ENCODE measurements at places on chromosomes 7 and 10.

- DNase-seq = no peak
Measured at GRCh38 chr10:20955355-20955893, 58.3 kb upstream of the NEBL start.

- DNase-seq = peak; percentile 37
Measured at GRCh38 chr7:30671793-30672465, 10.3 kb downstream of the CRHR2 start.

DNA sequence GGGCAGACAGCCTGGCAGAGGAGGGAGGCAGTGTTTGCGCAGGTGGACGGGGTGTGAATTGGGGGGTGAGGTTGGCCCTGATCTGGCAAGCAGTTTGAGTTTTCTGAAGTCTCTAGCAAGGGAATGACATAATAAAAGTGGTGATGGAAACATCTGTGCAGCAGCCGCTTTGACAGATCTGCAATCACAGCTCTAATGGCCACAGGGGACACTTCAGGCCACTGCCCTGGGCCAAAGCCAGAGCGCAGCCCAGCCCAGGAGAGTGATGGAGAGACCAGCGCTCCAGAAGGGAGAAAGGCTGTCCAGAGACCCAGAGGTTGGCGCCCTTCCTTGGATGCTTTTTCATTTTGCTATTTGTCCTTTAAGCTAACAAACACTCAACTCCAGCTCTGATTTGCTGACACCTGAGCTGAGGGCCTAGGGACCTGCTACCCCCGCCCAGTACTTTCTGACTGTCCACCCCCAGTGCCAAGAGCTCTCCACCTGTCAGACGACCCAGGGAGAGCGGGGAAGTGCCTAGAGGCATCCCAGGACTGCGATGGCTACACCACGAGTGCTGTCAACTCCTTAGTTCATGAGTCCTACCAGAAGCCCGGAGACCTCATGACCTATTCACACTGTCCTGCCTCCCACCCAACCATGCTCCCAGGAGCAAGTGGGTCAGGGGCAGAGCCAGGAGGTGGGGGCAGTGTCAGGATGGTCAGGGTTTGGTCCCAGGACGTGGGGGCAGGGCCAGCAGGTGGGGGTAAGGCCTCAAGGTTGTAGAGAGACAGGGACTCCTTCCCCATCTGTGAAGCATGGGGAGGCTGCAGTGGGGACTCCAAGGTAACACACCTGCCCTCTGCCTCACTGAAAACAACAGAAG, 112.6 kb downstream of the PRKAG2 start:
- no peak for DNase-seq

DNA sequence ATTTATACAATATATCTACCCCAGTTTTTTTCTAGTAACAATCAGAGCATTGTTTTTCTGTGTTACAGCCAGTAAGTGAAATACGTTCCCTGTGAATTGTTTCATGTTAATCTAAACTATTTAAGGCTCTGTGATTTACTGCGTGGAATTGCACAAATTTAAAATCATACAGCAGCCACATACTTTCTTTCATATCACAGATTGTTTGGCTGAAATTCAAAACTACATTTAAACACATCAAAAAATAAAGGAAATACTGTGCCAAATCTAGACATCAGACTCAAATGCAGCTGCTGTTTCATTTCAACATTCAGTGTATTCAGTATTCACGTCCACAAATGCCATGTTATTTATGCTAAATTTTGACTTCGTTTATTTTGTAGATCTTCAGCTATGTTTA, 242.6 kb upstream of the HGF start:
- DNase-seq = no peak

DNA sequence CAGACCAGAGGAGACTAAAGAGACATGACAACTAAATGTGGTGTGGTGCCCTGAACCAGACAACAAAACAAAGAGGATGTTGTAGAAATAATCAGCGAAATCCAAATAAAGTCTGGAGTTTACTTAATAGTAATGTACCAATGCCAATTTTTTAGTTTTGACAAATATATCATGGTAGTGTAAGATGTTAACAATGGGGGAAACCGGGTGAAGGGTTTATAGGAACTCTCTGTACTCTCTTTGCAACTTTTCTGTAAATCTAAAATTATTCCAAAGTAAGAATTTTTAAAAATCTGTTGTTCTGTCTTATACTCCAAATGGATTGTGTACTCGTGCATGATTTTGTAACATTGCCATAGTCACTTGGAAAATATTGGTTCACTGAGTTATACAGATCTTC, 129.3 kb downstream of the CNNM2 start:
- no peak for DNase-seq

- no peak for DNase-seq
Measured at GRCh38 chr10:93594518-93594917, 6.5 kb downstream of the RBP4 start.

DNA sequence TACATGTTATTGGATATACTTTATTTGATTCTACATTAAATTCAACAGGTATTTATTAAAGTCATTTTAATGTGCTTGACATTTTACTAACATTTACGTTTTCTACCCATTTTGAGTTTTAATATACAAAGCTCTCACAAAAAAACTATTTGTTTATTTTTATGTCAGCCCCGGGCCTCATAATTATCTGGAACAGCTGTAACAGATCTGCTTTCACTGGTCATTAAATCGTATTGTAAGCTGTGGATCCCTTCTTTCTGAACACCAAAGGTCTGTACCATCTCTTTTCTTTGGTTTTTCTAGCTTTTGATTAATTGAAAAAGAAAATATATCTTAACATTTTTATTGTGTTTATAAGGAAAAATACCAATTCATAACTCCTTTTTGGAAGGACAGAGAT, 73.5 kb downstream of the SEMA3E start:
- DNase-seq = no peak

DNA sequence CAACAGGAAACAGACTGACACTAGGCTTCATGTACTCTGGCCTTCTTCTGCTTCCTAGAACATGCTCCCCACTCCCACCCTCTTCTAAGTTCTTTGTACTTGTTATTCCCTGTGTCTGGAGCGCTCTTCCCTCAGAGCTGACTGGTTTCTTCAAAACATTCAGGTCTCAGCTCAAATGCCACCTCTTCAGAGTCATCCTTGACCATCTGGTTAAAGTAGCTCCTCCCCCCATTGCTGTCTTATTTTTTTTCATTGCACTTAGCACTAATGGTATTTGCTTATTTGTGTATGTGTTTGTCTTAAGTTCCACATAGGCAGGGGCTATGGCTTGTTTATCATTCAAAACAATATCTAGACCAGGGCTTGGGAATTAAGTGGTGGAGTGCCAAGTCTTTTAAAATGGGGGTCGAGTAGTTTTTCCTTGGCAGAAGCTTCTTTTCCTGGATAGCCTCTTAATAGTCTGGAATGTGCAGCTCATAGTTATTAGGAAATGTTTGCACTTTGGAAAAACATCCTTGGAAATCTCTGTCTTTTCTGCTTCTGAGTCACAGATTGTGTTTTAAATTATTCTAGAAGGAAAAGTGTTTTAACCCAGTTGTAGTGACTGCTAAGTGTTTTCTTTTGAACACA, 60.0 kb downstream of the RALA start:
- DNase-seq = no peak

GRCh38 chr10:4312051-4312835, 513.8 kb upstream of the AKR1E2 start:
- DNase-seq = no peak

GRCh38 chr7:131225619-131226513, 101.8 kb upstream of the MKLN1 start:
- no peak for DNase-seq

DNA sequence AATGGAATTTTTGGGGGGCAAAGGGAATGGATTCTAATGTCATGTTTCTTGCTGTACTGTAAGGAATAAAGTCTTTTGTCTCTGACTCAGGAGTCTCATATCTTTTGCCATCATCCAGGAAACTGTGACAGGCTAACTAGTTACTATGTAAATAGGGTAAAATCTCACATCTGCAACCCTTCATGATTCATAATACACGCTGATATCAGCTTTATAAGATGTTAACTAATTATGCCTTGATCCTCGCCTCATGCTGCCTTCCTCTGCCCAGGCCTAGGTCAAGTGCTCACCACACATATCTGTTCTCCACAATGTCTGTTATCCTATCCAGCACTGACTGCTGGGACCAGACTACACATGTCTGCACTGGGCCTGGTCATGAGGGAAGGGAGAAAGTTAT, 81.3 kb upstream of the CXCL12 start:
- no peak for DNase-seq

DNA sequence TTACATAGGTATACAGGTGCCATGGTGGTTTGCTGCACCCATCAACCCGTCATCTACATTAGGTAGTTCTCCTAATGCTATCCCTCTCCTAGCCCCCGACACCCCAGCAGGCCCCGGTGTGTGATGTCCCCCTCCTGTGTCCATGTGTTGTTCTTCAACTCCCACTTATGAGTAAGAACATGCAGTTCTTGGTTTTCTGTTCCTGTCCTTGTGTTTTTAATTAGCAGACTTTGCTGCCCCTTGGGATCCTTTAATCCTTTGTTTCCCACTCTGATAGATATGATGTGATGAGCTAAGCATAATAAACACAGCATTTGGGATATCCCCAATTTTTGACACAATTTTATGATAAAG, 71.1 kb upstream of the PALS2 start:
- DNase-seq = no peak

Data from foreskin keratinocyte (primary cell).